ENCODE measurements at places on chromosomes 11 and 22. TPM values are rescaled to one million over a fixed set of nuclear protein-coding genes. Genes with fewer than 3 reads are reported as not detected.

GRCh38 chr11:86292912-86293616, 9.0 kb upstream of the HIKESHI start:
- DNase-seq, result no peak

DNA sequence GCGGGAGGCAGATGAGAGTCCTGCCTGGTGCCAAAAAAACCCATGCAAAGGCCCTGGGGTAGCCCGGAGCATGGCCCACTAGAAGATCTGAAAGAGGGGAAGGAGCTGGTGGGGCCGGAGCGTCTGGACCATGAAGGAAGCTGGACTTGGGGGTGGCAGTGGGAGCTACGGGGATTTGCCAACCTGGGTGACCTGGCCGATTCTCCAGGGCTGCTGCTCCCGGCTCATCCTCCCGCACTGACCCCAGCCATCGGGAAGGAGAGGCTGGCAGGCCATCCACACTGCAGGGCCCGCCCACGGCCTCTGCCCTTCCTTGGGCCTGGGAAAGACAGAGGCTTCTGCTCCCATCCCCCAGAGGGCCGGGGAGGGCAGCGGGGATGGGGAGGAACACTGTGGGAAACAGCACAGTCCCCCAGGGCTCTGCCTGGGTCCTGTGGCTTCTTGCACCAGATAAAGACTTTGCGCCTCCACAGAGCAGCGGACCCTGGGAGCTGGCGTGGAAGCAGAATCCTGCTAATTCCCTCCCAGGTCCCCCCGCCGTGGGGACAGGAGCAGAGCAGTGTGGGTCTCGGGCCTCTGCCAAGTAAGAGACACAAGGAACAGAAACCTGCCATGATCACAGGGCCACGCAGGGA, 87.1 kb upstream of the LINC01488 start:
- no peak for DNase-seq

DNA sequence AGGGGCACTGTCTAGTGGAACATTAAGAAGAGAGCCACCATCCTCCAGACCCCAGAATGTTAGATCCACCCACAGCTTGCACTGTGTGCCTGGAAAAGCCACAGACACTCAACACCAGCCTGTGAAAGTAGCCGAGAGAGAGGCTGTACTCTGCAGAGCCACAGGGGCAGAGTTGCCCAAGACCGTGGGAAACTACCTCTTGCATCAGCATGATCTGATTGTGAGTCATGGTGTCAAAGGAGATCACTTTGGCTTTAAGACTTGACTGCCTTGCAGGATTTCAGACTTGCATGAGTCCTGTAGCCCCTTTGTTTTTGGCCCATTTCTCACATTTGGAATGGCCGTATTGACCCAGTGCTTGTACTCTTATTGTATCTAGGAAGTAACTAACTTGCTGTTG, 115.9 kb upstream of the CCDC179 start:
- DNase-seq, result no peak

DNA sequence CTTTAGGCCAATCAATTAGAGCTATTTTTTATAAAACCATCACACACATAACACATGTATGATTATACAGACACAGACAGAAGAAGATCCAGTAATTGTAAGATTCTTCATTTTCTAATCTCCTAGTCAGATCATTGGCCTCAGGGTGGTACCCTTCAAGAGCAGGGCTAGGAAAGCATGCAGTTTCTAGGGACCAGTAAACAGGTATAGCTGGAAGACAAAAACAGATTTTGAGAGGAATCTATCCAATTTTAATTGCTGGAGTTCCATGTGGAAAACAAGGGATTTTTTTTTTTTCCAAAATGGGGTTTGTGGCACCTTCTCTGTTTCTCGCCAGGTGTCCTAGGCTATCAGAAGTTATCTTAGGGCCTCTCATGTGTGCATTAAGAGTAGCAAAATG, 29.6 kb downstream of the METTL15 start:
- no peak for DNase-seq

GRCh38 chr22:41799486-41800347, 762 bp upstream of the CCDC134 start:
- DNase-seq, result no peak

DNA sequence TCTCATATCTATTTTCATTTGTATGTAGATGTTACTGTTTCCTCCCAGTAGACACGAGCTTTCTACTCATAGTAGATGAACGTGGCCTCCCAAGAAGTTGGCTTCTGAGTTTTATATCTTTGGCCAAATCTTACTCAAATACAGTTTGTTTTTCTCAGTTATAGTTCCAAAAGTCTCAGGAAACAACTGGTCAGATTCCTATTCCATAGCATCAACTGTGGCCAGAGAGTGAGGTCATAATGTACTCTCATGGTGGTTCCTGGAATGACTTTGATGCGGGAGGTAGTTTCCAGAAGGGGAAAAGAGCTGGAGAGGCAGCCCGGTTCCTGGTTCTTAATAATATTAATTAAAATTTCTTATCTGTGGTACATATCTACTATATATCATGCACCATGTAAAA, 77.3 kb downstream of the SLC17A6 start:
- DNase-seq, result no peak

GRCh38 chr11:118151431-118151830, 1.2 kb downstream of the SCN4B start:
- DNase-seq, result no peak

GRCh38 chr11:62930666-62931065, 9.5 kb upstream of the CHRM1 start:
- DNase-seq, result no peak

- no peak for DNase-seq
These were observed 89.5 kb upstream of the HTATIP2 start for GRCh38 chr11:20274031-20274430.

GRCh38 chr22:25701056-25701780, 40.8 kb upstream of the MYO18B start:
- no peak for DNase-seq

GRCh38 chr11:60170566-60170965, 12.3 kb downstream of the MS4A6A start:
- no peak for DNase-seq

- no peak for DNase-seq
These were observed 2.0 kb upstream of the NLRX1 start for GRCh38 chr11:119166368-119167076.

GRCh38 chr11:396511-396947, 2.5 kb downstream of the PKP3 start:
- DNase-seq, result peak; percentile 45

DNA sequence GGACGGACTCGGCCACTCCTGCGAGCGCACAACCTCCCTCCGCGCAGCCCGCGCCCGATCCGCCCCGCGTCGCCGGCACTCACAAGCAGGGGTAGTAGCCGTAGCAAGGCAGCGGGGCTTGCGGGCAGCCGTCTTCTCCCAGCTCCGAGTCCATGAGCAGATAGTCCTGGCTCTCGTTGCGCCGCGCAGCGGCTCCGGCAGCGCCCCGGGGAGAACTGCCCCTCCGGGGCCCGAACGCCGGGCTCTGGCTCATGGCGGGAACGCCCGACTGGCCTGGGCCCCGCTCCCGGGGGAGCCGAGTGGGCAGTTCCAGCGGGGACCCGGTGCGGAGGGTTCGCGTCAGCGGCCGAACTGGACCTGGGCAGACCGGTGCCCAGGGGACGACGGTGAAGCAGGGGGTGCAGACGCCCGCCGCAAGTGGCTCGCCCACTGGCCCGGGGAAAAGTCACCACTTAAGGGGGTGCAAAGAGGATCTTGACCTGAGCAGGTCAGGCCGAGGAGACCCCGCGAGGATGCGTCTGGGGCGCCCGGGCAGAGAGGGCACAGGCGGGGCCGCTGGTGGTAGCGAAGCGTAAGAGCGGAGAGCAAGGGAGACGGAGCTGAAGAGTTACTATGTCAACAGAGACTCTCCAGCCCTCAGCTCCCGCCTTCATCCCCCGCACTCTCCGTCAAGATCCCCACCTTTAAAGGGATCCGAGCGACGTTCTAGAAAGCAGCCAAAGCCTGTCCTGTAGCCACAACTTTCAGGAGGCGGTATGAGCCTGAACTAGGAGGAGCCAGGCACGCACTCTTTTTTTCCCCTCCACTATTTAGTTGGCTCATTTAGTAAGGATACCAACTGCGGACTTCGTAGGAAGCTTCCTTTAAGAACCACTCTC, at the start of gene TRPC6:
Gene TRPC6, minus strand, starts transcription at position 757 of the 878 bp plus-strand sequence. Its CDS starts 504 bp downstream, at position 253.
- DNase-seq, result no peak

GRCh38 chr22:39405346-39406085, 5.9 kb downstream of the TAB1 start:
- DNase-seq, result no peak

DNA sequence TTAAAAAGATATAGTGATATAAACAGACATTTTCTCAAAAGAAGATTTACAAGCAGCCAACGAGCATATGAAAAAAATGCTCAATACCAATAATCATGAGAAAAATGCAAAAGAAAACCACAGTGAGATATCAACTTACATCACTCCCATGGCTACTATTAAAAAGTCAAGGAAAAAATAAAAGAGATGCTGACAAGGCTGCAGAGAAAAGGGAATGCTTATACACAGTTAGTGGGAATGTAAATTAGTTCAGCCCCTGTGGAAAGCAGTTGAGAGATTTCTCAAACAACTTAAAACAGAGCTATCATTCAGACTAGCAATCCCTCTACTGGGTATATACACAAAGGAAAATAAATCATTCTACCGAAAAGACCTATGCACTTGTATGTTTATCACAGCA, 97.1 kb upstream of the CARD18 start:
- DNase-seq, result no peak

GRCh38 chr22:27804470-27805297, 3.1 kb upstream of the MN1 start:
- peak; percentile 49 for DNase-seq

DNA sequence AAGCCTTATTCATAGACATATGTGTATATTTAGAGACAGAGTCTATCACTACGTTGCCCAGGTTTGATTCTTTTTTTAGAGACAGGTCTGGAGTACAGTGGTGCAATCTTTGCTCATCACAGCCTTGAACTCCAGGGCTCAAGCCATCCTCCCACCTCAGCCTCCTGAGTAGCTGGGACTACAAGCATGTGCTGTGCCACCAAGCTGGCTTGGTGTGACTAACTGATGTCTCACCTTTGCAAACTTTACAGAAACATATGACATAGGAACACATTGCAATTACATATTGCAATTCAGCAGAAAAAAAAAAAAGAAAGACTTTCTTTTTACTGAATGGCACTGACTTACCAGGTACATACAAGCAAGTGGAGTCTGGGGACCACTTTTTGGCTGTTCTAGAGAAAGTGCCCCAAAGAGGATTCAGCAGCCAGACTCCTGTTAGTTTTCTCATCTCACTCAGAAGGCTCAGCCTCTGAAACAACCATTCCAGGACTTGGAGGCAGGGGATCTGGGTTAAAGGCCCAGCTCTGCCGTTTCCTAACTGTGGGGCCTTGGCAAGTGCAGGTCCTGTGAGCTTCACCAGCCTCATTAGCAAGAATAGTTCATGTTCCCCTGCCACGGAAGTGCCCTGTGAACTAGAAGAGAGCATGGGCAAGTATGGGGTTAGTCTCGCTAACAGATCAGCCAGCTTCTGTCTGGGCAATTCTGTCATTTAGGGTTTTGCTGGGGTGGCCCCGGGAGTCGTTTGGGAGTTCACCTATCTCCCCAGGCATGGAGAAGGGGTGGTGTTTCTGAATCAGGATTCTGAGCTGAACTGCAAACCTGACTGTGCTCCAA, 11.3 kb upstream of the NFAM1 start:
- no peak for DNase-seq

DNA sequence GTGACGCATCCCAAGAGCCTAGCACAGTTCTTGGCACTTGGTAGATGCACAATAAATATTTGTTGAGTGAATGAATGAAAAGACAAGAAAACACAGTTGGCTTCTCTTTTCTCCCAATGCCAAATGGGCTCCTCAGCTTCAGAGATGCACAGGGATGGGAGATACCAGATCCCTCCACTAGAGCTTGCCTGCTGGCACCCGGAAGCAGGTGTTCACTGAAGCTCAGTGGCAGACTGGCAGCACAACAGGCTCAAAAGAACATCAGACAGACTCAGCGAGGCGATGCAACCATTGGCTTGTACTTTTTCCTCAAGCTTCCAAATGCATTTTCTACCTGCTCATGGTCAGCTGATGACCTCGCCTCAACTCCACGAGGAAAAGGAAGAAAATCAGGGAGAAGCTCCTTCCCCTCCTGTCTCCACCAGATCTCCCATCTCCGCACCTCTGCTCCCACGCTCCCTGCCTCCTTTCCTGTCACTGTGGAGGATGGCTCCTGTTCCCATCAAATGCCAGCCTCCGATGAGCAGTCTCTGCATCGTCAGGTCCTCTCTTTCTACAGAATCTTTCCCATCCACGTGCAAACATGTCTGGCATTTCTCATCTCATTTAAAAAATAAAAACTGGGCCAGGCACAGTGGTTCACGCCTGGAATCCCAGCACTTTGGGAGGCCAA, 5.8 kb downstream of the RAPSN start:
- no peak for DNase-seq

- no peak for DNase-seq
These were observed 159.4 kb downstream of the BUD13 start for GRCh38 chr11:116613206-116613875.

DNA sequence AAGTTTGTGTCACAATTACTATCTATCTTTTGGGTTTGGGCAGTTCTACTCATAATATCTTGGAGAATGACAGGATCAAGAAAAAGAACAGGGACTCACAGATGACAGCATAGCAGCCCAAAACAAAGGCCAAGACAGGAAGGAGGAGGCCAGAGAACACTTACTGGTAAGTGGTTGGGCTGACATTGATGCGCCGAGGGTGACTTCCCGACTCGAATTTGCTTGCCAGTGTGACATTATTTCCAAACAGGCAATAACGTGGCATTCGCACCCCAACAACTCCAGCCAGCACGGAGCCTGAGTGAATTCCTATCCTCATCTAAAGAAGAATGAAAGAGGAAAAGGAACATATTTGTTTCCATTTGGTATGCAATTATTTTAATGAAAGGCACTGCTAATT, 309.9 kb downstream of the GUCY1A2 start:
- DNase-seq, result no peak

- DNase-seq, result no peak
These were observed 3.9 kb upstream of the DNAJB13 start for GRCh38 chr11:73946798-73947458.

DNA sequence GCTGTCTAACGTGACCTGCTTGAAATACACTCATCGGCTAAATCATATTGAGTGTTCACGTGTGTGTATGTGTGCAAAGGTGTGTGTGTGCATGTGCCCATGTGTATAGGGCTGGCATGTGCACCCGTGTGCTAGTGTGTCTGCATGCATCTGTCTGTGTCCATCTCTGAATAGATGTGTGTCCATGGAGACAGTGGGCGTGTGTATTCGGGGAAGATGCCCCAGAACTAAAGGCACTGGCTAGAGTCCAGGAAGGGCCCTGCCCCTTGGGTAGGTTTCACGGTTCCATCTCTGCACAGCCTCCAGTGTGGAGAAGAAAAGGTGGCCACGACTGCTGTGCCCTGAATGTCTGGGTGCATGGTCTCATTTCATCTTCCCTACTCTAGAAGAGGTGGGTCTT, 220.3 kb downstream of the MN1 start:
- no peak for DNase-seq

Gene DCHS1
- total RNA-seq, result 0.84 TPM

Gene CD3G
- total RNA-seq, result 0.34 TPM

Gene UBQLN3
- total RNA-seq, result 0.46 TPM

Gene SSTR3
- total RNA-seq, result 0.24 TPM

Gene WBP2NL
- 10.1 TPM for total RNA-seq

Gene IGSF9B
- total RNA-seq, result 0.37 TPM

Gene CCDC82
- total RNA-seq, result 34.1 TPM

Gene DMC1
- total RNA-seq, result 0.22 TPM

Gene ART5
- not detected for total RNA-seq

Gene PITPNB
- 81.0 TPM for total RNA-seq

Gene THY1
- not detected for total RNA-seq

Gene JOSD1
- total RNA-seq, result 88.2 TPM

Gene GGTLC2
- not detected for total RNA-seq

All from B cell (primary cell).